ENCODE measurements at places on chromosomes 3 and 15.
A peak's percentile ranks its signal among the peaks of the same experiment; 100 is the strongest.

GRCh38 chr15:48205981-48206380 is at the start of gene SLC12A1:
Gene SLC12A1 (plus strand): TSS chr15:48206302. CDS start chr15:48207720, 1,418 bp downstream.
- DNase-seq, result no peak

DNA sequence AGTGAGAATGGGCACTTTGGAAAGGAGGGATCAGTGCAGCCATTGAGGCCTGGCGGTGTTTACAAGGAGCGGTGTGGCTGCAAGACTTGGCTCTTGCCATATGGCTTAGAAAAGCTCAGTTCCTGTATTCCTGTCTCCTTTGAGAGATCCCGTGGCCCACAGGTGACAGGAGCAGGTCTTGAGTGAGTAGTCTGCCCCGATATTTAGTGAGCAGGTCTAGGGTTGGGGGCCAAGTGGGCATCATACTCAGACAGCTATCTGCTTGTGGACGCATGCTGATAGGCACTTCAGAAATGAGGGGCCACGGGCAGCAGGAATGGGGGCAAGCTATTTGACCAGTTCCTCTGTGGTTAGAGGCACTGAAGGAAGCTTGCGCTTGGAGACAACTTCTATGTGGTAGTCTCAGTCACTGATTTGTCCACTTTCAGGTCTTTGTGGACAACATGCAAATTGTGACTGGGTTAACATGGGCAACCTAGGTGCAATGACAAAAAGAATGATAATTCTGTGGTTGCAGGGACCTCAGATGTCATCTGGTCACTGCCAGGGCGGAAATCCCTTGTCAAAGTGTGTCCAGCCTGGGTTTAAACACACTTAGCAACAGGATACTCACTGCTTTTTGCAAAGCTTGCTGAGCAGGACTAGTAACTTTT is 1.1 kb downstream of the TMED3 start:
- no peak for DNase-seq

- peak; percentile 15 for DNase-seq
Observed at GRCh38 chr15:92683511-92683834, 27.9 kb upstream of the FAM174B start.

DNA sequence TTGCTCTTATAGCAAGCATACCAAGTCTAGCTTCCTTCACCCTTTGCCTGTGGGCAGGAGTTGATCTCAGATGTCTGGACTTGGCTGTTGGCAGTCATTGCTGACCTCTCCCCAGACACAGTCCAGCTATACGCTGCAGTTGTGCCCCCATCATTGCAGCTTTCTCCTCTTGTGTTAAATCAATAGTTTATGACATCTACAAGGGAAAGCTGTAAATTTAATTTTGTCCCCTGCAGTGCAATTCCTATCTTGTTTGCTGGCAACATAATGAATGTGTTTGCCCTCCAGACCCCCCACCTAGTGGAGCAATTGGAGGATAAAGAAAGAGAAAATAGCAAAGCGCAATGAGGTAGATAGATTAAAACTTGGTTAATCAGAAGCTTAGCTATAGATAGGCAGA is 280.2 kb downstream of the LSAMP start:
- no peak for DNase-seq

GRCh38 chr3:25583343-25583742 is 81.4 kb downstream of the TOP2B start:
- DNase-seq, result no peak

DNA sequence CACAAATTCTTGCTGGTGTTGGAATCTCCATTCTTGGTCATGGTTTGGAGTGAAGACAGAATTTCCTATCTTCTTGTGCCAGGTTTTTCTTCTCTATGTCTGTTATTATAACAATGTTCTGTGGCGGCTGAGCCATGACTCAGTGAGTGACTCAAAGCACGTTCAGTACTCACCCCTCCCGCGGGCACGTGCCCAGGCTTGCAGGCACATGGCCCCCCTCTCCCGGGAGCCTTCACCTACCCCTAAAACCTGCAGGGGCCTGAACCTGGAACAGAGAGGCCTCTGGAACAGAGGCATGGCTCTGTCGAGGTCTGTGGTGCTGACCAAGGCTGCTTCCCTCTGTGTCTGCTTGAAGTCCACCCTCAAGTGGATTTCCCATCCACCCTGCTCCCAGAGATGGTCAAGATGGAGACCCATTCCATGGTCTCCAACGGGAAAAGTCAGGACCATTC is 27.6 kb downstream of the PLXNB1 start:
- DNase-seq, result peak; percentile 90

DNA sequence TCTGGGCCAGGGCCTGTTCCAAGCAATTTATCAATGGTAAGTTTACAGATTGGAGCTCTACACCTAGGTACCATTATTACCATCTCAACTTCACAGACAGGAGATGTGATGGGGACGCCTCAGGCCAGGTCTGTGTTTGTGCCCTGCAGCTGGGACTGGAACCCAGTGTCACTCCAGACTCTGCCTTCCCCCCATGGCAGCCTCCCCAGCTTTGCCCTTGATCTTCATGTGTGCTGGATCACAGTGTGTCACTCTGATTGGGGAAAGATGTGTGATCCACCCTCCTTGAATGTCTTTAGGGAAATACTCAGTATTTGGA is 59.6 kb downstream of the MGLL start:
- DNase-seq, result no peak

GRCh38 chr3:28835751-28836150 is 445.1 kb upstream of the RBMS3 start:
- peak; percentile 3 for DNase-seq

- DNase-seq, result no peak
Observed at GRCh38 chr3:3087279-3087678, 22.9 kb downstream of the IL5RA start.

All from fibroblast of skin of right biceps (primary cell).